ENCODE measurements at places on chromosomes 12 and 14.

DNA sequence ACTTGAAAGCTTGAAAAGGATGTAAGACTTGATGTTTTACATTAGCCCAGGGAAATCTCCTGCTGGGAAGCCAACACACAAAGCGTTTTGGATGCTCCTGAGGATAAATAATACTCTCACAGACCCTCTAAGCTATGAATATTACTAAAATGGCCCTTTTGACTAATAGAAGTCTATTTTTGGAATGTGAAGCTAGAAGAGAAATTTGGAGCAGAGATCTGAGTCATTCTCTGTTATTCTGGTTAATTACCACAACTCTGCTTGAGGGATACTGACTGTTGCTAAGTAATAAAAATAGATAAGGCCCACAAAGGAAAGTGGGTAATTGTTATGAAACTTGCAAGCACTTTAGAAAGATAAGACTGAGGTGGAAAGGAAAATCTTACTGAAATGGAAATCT lies 346.2 kb upstream of the STXBP6 start:
- DNase-seq, result no peak

DNA sequence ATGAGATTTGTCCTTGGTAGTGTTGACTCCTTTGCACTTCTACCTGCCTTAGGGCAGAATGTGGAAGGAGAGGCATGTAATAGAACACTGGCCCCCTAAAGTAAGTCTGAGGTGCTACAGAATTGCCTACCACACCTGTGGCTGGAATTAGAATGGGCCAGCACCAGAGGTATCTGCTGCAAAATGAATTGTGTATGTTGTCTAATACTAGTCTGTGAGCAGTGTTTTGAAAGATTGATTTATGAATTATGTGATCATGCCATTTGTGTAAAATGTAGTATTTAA lies 5.7 kb upstream of the STYX start:
- DNase-seq, result no peak

DNA sequence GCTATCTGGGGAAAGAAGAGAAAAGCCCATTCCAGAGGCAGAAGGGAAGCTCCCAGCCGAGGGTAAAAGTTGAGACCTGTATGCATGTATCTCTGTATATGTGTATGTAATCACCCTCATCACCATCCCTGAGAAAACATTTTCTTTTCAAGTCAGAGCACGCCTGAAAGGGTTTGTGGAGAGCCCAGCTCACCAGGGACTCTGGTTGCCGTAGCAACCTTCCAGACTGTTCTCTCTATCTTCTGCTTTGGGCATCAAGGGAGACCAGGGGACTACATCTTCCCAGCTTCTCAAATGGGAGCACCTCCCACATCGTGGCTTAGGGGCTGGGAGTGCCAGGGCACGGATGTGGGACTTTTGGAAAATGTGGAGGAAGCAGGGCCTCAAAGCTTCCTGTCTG lies 93.5 kb downstream of the GALNT8 start:
- no peak for DNase-seq

GRCh38 chr14:89428546-89429198 lies 11.6 kb upstream of the FOXN3 start:
- peak; percentile 42 for DNase-seq

- no peak for DNase-seq
These were observed 462 bp downstream of the KNTC1 start for GRCh38 chr12:122527478-122527944.

GRCh38 chr12:50992819-50993218 lies 33.4 kb downstream of the SLC11A2 start:
- DNase-seq, result peak; percentile 46

DNA sequence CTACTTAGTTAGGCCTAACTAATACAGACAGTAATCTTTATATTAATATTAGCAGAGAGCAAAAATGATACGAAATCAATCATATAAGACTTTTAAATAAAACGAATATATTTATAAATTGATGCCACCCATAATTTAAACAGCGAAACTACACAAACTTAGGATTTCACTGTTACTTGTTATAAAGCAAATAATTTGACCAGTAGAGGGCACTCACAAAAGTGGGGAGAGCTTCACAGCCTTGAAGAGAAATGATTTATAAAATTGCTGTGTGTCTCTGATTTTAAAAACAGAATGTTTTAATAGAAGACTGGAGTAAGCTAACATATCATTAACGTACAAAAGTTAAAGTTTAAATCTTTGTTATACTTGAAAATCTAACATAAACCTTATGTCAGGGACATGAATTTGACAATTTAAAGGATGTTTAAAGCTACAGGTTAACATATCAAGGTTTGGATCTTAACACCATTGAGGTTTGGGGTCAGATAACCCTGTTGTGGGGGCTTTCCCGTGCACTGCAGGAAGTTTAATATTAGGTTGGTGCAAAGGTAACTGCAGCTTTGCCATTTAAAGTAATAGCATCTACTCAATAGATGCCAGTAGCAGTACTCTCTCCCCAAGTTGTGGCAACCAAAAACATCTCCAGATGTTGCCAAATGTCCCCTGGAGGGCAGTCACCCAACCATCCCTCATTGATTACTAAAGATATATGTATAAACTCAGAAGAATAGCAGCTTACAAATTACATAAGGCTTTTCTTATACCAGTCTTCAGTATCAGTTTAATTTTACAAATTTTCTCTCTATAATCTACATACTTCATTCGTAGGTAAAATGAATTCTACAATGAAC lies 9.3 kb downstream of the KRAS start:
- no peak for DNase-seq

DNA sequence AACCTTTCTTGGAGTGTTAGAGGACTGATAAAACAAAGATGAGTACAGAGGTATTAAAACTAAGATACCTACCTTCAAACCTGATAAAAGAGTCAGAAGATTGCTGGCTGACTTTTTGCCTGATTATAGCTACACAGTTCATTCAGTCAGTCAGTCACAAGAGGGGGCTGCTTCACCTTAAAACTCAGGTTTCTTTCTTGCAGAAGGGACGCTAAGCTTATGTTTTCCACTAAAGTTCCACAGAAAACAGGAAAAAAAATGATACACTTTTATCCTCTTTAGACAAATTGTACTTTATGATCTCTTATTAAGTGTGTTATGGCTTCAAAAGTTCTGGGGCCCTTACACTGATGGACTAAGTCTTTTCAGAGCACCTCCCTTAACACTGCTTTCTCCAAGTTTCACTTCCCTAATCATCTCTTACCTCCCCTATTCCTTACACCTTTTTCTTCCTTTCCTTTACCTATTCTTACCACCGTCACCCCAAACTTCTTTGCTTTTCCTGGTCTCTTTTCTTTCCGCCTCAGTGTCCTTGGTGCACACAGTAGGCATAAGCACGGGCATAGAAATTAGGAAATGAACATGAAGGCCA lies 448.7 kb upstream of the OR4E1 start:
- no peak for DNase-seq

- no peak for DNase-seq
These were observed 15.4 kb downstream of the PDE1B start for GRCh38 chr12:54564768-54565167.

DNA sequence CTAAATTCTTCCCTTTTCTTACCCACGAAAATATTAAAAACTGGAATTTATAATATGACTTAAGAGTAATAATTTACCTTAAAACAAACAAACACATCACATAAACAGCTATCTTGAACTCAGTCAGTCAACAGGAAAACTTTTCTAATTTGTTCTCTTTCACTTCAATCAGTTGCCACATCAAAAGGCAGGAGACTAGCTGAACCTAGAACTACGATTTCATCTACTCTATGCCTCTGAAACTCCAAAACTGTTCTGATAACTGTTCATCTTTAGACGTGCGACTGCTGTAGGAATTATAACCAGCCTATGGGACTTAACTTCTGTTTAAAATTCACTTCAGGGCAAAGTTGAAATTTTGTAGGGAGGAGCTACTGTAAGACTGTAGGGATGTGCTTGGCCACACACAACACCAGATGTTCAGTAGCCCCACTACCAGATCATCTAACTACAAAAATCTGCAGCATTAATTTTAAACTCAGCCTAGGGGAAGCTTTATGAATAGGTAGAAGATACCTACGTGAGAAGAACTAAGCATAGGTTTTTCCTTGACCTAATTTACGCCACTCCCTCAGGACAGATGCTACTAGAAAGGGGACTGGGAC lies 7.6 kb upstream of the RAD51AP1 start:
- DNase-seq, result no peak

GRCh38 chr12:65532162-65532561 lies 253.7 kb downstream of the MSRB3 start:
- DNase-seq, result no peak

- no peak for DNase-seq
These were observed 64.9 kb downstream of the TMX1 start for GRCh38 chr14:51304941-51305340.

DNA sequence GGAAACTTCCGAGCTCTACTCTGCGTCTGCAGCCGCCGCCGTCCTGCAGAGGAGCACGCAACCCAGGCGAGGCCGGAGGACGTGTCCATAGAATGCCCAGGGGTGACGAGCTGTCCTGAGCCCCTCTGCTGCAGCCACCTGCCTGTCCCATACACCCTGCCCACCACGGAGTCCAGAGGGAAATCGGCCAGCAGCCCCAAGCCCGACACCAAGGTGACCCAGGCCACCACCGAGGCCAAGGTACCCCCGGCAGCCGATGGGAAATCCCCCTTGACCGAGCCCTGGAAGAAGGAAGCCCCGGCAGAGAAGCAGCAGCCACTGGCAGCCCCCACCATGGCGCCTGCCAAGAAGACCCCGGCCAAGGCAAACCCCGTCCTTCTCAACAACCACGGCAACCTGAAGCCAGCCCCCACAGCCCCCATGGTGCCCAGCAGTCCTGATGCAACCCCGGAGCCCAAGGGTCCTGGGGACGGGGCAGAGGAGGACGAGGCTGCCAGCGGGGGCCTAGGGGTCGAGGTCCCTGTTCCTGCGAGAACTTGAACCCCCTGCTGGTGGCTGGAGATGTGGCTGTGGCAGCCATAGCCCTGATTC lies 128.7 kb upstream of the C14orf180 start:
- no peak for DNase-seq

GRCh38 chr14:70803321-70804310 lies 5.7 kb downstream of the MAP3K9 start:
- DNase-seq, result no peak

- DNase-seq, result no peak
These were observed 19.7 kb downstream of the HAL start for GRCh38 chr12:95976416-95976832.

DNA sequence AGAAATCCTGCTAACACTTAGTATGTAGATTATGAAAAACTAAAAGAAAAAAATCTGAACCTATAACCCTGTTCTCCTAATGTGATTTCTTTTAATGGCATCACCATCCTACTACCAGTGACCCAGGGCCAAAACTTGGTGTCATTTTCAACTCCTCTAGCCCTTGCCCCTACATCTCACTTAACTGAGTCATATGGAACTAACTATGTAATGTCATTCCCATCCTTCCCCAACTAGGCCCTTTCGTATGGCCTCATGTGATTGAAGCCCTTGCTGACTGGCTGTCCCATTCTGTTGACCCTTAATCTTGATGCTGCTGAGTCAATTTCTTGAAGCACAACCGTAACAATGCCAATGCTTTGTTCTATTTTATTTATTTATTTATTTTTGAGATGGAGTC lies 7.6 kb downstream of the DMAC2L start:
- no peak for DNase-seq

- DNase-seq, result no peak
These were observed 125.3 kb upstream of the NPAS3 start for GRCh38 chr14:32813401-32813800.

DNA sequence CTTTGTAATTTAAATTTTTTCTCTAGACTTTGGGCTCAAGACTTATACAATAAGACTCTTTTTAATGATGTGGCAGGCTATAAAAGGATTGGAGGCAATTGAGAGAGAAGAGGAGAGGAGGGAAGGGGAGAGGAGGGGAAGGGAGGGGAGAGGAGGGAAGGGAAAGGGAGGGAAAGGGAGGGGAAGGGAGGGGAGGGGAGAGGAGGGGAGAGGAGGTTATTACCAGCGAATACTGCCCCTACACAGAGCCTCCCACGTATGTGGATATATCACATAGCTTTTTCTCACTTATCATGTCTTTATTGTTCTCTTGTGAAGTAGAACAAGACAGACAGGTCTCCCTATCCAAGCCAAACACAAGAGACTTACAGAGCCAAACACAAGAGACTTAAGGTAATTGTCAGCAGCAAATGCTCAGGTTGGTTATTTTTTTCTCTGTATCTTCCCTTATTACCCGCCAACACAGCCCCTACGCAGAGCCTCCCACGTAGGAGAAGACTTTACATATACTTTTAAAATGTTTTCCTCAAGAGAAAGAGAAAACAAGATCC lies 63.1 kb downstream of the DRAM1 start:
- no peak for DNase-seq
